OCI-LY7 (cell line): ENCODE measurements at places on chromosomes 7 and 10.

- no peak for DNase-seq
These were observed 385.5 kb upstream of the PFKP start for GRCh38 chr10:2681891-2682290.

- peak; percentile 87 for DNase-seq
These were observed 51.9 kb upstream of the CHST15 start for GRCh38 chr10:124145109-124145870.

- DNase-seq = no peak
These were observed 93.4 kb downstream of the SPAG6 start for GRCh38 chr10:22438711-22439110.

GRCh38 chr7:135248546-135248945 lies 14.9 kb downstream of the STRA8 start:
- DNase-seq = no peak

DNA sequence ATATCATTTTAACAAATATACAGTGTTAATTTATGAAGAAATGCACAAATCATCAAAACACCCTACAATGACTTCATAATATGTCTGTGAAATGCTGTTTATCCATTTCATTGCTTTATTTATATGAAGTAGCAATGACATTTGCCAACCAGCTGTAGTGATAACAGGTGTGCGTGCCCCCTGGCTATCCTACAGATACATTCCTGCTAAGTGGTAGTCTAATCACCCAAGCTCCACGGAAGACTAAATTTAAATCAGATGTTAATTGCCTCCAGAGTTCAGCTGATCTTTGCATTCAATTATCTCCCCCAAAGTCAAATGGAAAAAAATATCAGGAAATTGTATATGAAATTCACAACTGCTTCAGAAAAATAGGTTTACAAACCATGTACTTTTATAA lies 1164.2 kb upstream of the LRRN3 start:
- DNase-seq = no peak

- peak; percentile 63 for DNase-seq
These were observed 41.6 kb downstream of the PIK3AP1 start for GRCh38 chr10:96678725-96679124.
